Activated gamma-delta T cell treated with anti-CD3 and anti-CD28 coated beads, Interleukin-2, amount 50 U/mL, for 16 hours (primary cell): ENCODE measurements at places on chromosomes 5 and 9.
A peak's percentile ranks its signal among the peaks of the same experiment; 100 is the strongest.

- DNase-seq: no peak
Measured at GRCh38 chr9:125989524-125990180, 242.5 kb downstream of the PBX3 start.

- DNase-seq: no peak
Measured at GRCh38 chr5:166014256-166014655, 2277.2 kb upstream of the WWC1 start.

DNA sequence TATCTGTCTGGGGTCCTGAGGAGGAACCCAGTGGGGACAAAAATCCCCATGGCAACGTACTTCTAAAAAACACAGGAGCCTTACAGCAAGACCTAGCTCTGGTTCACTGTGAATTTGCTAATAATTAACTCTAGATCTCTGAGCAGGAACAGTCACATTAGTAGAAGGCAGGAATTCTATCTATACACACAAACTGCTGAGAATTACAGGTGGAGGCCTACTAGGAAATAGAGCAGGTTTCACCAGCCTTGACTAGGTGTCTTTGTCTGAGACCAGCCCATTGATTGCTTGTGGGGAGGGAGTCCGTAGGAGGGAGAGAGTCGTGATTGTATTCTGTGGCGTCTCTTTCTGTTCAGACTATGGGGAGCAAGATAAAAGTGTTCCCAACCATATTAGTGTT, 44.8 kb downstream of the PRLR start:
- DNase-seq: no peak

DNA sequence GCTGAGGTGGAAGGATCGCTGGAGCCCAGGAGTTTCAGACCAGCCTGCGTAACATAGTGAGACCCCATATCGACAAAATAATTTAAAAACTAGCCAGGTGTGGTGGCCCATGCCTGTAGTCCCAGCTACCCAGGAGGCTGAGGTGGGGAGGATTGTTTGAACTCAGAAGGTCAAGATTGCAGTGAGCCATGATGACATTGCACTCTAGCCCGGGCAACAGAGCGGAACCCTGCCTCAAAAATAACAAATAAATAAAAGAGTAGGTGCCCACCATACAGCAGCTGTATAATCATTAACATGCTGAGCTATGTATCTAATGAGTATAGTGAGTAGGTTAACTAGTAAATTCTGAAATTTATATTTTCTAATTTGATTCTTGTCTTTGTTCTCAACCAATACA, 11.0 kb upstream of the ATP6V0E1 start:
- no peak for DNase-seq

- peak; percentile 47 for DNase-seq
Measured at GRCh38 chr9:127899128-127899943, at the start of gene ST6GALNAC6. TSS of gene ST6GALNAC6 (minus strand) at chr9:127899603. CDS start at chr9:127897981, 1,622 bp downstream.

GRCh38 chr5:60277941-60278340, 384.4 kb upstream of the PDE4D start:
- no peak for DNase-seq

DNA sequence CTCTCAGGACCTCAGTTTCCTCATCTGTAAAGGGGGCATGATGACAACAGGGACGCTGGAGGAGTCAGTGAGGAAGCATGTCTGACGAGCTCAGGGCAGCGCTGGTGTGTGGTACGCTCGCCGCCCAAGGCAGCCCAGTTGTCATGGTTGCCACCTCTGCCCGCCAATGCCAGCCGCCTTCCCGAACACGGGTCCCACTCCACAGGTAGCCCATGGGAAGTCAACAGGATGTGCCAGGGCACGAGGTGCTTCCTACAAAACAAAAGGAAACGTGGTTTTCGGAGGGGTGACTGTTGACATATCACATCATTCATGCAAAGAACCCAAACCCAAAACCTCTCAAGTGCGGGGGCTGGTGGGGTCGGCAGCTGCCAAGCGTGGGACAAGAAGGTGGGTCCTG, 58.1 kb downstream of the NEK6 start:
- no peak for DNase-seq
